RPMI7951 (cell line): ENCODE measurements at places on chromosomes 3 and 15.

- DNase-seq: no peak
Measured at GRCh38 chr3:194570235-194570634, 63.0 kb downstream of the TMEM44 start.

DNA sequence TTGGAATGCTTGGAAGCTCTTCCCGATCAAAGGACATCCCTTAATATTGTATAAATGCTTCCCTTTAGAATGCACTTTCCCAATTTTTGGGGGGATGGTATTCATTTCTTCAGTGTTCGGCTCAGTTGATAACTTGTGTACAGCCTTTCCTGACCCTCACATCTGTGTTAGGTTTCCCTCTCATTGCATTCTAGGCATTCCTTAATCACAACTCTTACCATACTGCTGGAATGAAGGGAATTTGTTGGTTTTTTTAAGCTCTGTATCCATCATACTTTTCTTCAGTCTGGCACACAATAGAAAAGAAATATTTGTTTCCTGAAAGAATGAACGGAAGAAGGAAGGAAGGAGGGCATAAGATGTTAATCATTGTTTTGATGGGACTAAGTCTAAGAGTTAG is 119.5 kb downstream of the CHST2 start:
- DNase-seq: peak; percentile 8

DNA sequence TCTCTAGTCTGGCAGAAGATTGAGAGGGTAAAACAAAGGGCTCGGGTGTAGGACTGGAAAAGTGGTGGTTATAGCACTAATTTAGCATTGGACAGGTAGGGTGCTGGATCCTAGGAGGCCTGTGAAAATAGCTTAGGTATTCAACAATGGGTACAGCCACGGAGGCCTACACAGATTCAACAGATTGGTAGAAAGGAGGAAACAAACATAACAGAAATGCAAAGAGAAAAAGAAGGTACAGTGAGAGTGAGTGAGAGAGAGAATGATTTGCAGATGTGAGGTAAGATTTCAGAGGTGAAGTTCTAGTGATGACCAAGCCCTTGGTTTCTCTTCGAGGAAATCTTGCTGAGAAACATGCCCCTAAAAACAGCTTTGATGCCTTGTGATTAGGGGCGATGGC is 37.9 kb downstream of the ADIPOQ start:
- no peak for DNase-seq

- DNase-seq: peak; percentile 63
Measured at GRCh38 chr3:161149529-161149928, 44.4 kb upstream of the B3GALNT1 start.

DNA sequence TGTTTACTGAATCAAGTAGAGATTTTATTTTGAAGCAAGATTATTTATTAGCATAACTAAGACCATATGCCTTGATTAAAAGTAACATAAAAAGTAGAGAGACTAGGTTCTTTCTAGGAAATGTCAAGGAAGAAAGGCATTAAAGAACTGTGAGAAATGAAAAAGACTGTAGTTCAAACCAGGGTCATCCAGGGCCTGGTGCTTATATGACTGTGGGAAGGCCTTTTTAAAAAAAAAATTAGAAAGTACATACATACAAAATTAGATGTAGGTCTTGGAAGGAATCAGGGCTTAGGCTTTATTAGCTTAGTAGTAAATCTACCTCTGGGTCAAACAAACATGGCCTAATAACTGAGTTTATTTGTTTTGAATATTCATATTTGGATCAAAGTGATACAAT is 173.9 kb upstream of the TBL1XR1 start:
- DNase-seq: no peak

DNA sequence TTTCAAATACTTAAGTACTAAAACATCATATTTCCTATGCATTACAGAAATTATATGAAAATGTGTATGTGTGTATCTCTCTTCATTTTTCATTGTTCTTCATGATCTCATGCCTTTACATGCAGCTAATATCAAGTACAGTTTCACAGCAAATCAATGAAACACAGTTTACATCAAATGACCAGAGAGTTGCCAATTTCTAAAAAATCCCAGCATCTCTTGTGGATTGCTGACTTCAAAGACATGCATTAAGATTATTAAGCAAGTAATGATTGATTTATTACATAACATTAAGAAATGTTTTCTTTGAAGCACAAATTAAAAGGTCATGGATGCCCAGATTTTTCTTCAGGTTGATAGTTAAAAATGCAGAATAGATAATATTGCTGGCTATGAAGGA is 31.0 kb upstream of the TAFA4 start:
- no peak for DNase-seq

DNA sequence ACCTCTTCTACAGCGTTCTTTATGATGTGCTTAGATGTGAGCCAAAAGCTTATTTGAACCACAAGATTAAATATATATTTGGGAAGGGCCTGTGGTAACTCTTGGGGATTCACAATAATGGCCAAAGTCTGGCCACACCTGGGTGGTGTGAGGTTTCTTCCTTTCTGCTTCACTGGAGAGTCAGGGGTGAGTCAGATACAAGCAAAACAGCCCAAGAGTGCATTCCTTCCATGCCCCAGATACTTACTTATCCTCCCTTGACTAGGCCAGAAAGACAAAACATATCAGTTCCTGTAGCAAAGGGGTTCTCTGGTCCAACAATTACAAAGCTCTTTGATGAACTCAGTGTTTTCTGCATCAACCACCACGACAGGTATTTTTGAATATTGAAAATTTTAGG is 941 bp downstream of the ZBED2 start:
- peak; percentile 74 for DNase-seq

DNA sequence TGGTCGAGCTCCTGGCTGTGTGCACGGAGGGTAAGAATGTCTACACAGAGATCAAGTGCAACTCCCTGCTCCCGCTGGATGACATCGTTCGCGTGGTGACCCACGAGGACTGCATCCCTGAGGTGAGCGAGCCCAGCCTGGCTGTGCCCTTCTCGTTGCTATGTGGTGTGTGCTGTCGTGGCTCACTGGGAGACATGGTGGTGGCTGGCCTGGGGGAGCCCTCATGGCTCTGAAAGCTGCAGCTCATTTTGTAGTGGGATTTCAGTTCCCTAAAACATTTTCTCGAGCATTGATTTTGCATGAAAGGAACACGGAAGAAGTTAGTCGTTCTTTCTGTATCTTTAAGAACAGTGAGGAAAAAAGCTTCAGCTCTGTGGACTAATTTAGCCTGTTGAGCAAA is 200.5 kb downstream of the ITPR1 start:
- DNase-seq: no peak

DNA sequence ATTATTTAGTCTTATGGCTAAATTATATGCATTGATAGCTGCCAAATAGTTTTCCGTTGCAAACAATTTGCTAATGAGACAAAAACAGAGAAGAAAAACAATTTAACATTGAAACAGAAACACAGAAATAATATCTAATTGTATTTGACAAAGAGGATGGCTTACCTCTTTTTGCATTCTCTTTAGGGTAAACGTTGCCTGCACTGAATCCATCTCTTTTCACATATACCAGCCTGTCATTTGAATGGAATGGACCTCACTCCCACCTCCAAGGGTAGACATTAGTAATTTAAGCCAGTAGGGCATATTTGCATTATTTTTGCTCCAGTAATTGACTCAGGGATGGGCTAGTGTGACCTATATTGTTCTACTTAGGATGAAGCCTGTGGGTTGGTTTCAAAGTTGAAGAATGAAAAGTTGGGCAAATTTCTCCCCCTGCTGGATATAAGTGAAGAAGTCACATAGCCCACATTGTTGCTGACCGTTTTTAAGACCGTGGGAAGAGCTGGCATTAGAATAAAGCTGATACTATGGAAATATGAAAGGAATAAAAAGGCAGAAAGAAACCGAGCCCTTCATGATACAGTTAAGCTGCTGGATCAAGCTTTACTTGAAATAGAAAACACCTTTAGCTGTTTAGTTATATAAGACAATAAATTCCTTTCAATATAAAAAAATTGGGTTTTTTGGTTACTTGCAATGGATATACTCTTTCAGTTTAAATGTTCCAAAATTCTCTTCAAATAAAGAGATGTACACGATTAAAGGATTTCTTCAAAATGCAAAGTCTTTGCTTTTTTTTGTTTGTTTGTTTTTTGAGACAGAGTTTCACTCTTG is 26.9 kb downstream of the PIERCE2 start:
- peak; percentile 62 for DNase-seq

DNA sequence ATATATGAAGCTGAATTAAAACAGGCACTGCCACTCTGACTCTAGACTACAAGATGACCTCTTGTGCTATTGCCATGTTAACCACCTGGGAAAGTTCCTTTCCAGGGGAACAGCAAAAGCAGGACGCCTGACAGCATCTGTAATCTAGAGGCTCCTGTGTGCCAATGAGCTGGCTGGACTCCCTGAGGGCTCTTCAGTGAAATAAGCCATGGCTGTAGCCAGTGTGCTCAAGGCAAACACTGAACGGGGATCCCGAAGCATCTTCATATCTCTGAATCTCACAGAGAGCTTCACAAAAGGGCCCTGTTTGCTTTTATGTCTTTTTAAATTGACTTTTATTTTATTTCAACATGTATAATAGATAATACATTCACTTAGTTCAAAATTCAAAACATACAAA is 57.2 kb downstream of the BFSP2 start:
- no peak for DNase-seq

GRCh38 chr15:67852418-67852817 is 12.6 kb upstream of the RNU6-1 start:
- no peak for DNase-seq

GRCh38 chr3:183114384-183115178 is 15.3 kb upstream of the MCCC1 start:
- no peak for DNase-seq

DNA sequence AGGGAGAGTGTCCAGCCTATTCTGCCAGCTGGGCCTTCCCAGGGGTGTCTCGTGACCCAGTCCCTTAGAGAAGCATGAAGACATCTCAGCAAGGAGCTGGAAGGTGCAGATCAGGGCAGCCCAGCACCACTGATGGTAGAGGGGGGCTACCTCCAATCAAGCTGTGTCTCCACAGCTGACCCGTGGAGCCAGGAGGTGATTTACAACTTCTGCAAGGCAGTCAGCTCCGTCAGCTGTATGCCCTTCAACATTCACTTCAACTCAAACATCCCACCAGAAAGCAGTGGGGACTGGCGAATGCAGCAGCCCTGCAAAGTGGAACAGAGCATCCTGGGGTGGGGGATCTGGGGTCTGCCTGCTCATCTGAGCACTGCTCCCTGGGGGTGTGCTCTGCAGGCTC is 32.6 kb upstream of the FRG2C start:
- no peak for DNase-seq

- no peak for DNase-seq
Measured at GRCh38 chr15:89898146-89898545, 4.4 kb upstream of the AP3S2 start.

DNA sequence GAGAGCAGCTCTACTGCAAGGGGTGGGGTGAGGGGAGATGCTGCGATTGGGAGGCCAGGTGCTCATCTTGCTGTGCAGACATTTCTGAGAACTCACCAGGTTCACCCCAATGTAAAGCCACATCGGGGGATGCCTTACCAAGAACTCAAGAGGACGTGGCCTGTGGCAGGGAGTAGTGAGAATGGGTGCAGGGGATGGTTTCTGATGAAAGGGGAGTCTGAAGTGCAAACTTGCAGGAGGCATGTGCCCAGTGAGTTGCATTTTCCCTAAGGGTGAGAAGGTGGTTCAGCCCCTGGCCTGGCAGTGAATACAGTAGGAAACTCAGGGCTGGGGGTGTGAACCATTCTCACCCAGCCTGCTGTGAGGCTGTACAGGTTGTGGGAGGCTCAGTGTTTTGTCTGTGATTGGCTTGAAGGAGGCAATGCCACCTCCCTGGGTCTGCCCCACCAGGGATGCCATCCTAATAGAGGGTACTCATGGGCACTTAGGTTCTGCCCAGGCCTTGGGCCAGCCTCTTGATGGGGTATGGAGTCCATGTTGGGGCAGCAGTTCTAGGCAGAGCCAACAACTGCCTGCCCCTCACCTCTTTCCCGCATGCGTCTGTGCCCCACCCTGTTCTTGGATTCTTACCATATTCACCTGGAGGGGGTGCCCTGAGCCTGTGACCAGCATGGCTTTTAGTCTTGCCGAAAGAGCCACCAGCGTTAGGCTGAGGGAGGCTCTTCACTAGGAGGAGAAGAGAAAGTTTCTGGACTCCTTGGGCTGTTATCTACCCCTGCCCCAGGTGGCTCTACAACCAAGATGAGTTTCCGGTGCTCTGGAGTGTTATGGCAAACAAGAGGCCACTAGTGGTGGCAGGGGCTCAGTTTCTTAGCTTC is 4.5 kb downstream of the HEMK1 start:
- DNase-seq: no peak

GRCh38 chr3:52289747-52290595 is 2.3 kb downstream of the GLYCTK start:
- DNase-seq: no peak

DNA sequence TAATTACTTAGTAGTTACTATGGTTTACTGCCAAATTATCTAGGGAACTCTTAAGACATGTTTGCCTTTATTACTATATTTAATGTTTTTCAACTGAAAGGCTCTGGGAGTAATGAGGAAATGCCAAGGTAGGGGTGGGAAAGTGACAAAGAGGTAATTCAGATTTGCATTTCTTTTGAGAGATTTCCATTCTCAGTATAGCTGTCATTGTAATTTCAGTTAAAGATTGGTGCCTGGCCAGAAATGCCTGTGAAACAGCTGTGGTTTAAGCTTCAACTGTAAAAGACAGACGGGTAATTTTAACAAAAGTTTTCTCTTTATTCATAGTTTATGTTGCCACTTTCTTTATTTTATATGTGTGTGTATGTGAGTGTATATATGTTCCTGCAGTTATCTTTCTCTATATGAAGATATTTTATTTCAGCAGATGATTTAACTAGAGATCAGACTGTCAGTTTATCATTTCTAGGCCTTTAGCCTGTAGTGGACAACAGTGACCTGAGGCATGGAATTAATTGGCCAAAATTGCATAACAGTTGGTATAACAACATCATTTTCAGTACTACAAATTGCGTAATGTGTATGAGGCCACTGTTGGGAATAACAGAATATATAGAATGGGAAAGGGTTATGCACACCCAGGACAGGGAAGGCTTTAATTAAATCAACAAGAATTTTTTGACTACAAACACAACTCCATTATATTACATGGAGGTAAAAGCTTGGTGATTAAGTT is 119.0 kb downstream of the BBX start:
- DNase-seq: peak; percentile 24

DNA sequence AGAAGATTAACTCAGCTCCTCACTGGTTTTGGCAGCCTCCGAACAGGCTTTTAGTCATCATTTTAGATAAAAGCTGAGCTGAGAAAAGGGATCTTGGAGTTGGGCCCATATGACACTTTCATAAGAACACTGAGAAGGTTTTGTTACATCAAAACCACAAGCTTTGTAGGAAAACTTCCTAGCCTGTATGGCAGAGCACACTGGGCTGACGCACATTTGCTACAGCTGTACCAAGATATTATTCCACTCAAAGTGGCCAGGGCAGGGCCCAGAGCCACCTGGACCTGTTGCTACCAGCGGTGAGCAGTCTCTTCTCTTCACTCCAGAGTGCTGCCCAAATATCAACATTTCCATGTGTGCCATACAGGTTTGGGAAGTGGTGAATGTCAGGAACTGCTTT is 160.5 kb upstream of the CCDC54 start:
- peak; percentile 98 for DNase-seq
